ENCODE measurements at places on chromosomes 7 and 10.

DNA sequence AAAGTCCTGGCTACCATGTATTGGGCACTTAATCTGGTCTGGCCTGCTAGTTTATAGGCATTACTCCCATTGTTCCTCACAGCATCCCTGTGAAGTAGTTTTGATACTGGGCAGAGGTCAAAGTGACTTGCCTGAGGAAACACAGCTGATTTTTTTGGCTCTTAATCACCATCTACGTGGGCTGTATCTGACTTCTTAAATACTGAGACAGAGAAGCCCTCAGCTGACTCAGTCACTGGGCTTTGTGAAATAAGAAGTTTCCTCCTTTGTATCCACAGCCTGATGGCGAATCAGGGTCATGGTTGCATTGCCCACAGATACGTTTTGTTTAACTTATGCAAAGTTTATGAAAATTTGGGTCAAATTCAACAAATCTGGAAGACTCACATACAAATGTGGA is 13.2 kb downstream of the TACR2 start:
- peaks cover 12% of the 10 kb centered on the region for H3K4me1 ChIP-seq
- DNase-seq: no peak
- peaks cover 46% of the 10 kb centered on the region for H3K36me3 ChIP-seq
- H3K4me3 ChIP-seq: no peak overlapping the region

- H3K4me3 ChIP-seq: no peak overlapping the region
- no peaks in the 10 kb centered on the region for H3K27me3 ChIP-seq
- H3K4me1 ChIP-seq: no peaks in the 10 kb centered on the region
- DNase-seq: no peak
- H3K27ac ChIP-seq: no peak overlapping the region
- no peaks in the 10 kb centered on the region for H3K36me3 ChIP-seq
Measured at GRCh38 chr7:11006291-11006690, 32.6 kb downstream of the PHF14 start.

DNA sequence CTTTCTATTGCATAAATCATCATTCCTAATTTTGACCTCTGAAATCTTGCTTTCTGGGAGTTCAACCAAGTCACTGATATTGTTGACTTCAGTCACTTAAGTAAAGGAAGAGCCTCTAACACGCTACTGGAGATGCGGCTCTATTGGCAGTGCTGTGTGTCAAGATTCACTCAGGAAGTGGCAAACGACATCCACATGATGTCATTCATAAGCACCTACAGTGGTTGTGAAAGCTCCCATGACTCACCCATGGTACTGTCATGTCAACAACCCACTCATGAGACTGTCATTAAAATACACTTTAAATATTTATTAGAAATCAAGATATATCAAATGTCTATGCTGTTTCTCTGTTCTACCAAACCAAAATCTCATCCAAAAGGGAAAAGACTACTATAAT is 52.5 kb upstream of the LHFPL3 start:
- DNase-seq: no peak
- H3K27ac ChIP-seq: no peak overlapping the region
- no peaks in the 10 kb centered on the region for H3K36me3 ChIP-seq
- no peaks in the 10 kb centered on the region for H3K27me3 ChIP-seq
- no peaks in the 10 kb centered on the region for H3K4me1 ChIP-seq
- H3K4me3 ChIP-seq: no peak overlapping the region

DNA sequence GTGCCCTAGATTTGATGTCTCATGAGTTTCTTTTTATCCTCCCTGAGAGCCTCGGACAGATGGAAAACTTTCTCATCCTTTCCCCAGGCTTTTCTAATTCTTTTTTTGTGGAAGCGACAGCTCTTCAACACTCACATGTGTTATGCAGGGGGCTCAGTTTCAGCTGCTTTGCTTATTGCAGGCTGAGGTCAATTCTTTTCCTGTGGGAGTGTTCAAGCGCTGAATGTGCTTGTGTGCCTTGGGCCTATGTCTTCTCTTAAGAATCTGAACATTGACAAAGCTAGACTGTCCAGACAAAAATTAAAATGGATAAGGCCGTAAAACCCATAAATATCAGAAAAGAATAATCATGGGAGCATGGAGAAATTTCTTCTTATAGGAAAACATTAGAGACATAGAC is 125.2 kb upstream of the STEAP4 start:
- no peak overlapping the region for H3K4me3 ChIP-seq
- H3K27me3 ChIP-seq: no peaks in the 10 kb centered on the region
- no peak overlapping the region for H3K27ac ChIP-seq

- no peak overlapping the region for H3K4me3 ChIP-seq
- no peak for DNase-seq
- peaks cover 12% of the 10 kb centered on the region for H3K36me3 ChIP-seq
- H3K27me3 ChIP-seq: no peaks in the 10 kb centered on the region
Measured at GRCh38 chr7:152137476-152138025, 112.1 kb downstream of the GALNT11 start.

DNA sequence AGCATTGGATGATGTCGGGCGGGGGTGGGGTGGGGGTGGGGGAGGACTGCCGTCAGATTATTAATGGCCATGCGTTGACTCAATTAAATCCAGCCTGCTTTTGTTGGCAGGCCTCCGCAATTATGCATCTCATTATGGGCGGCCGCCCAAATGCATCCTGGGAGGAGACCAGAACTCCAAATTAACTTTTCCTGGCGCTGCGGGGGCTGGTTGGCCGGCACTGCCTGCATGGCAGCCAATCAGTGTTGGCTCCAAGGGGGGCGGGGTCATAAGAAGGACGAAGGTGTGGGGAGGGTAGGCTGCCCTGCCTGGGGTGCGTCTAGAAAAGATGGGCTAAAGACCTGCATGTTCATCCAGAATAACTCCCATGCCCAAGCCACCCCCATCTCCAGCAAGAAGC is 83.9 kb upstream of the PAX2 start:
- H3K27ac ChIP-seq: no peak overlapping the region
- no peak overlapping the region for H3K4me3 ChIP-seq
- H3K4me1 ChIP-seq: no peaks in the 10 kb centered on the region
- DNase-seq: no peak

DNA sequence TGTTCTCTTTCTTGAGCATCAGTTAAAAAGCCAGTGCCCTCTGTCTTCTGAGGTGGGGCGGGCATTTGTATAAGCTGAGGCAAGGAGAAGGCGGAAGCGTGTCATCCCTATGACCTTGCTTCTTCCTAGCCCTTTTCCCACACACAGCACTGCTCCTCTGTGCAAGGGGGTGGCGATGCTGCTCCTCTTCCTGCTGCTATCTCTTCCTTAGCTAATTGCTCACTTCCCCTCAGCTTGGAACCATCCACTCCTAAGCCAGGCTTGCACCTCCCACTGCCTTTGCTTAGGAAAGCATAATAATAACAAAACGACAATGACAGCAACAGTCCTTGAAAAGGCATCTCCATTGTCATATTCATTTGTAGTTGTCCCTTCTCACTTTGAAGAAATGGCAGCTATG is 366.9 kb downstream of the PHTF2 start:
- no peaks in the 10 kb centered on the region for H3K4me1 ChIP-seq
- H3K36me3 ChIP-seq: no peaks in the 10 kb centered on the region
- DNase-seq: no peak
- H3K4me3 ChIP-seq: no peak overlapping the region
- H3K27me3 ChIP-seq: peaks cover 2% of the 10 kb centered on the region
- H3K27ac ChIP-seq: no peak overlapping the region

DNA sequence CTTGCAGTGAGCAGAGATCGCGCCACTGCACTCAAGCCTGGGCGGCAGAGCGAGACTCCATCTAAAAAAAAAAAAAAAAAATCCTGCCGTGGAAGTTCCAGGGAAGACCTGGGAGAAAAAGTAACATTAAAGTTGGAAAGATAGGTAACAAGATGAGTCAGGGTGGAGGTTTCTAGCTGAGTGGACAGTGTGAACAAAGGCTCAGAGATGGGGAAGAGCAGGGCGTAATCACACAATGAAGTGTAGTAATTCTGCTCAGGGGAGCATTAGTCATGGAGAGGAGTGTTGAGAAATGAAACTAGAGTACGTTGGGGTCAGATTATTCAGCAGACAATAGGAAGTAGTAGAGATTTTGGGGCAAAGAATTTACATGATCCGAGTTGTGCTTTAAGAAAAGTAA is 21.6 kb upstream of the WASL start:
- no peaks in the 10 kb centered on the region for H3K36me3 ChIP-seq
- DNase-seq: no peak
- no peak overlapping the region for H3K4me3 ChIP-seq
- no peaks in the 10 kb centered on the region for H3K27me3 ChIP-seq
- H3K27ac ChIP-seq: no peak overlapping the region
- no peaks in the 10 kb centered on the region for H3K4me1 ChIP-seq

GRCh38 chr10:63267414-63268148 is 134.5 kb downstream of the NRBF2 start:
- peak overlapping the region; percentile 95 for H3K27ac ChIP-seq
- DNase-seq: no peak
- no peaks in the 10 kb centered on the region for H3K27me3 ChIP-seq
- peaks cover 21% of the 10 kb centered on the region for H3K4me1 ChIP-seq
- H3K4me3 ChIP-seq: peak overlapping the region; percentile 79
- H3K36me3 ChIP-seq: no peaks in the 10 kb centered on the region

- H3K36me3 ChIP-seq: no peaks in the 10 kb centered on the region
- DNase-seq: no peak
- no peaks in the 10 kb centered on the region for H3K27me3 ChIP-seq
- no peak overlapping the region for H3K27ac ChIP-seq
Measured at GRCh38 chr7:31027161-31027965, 24.7 kb upstream of the ADCYAP1R1 start.

DNA sequence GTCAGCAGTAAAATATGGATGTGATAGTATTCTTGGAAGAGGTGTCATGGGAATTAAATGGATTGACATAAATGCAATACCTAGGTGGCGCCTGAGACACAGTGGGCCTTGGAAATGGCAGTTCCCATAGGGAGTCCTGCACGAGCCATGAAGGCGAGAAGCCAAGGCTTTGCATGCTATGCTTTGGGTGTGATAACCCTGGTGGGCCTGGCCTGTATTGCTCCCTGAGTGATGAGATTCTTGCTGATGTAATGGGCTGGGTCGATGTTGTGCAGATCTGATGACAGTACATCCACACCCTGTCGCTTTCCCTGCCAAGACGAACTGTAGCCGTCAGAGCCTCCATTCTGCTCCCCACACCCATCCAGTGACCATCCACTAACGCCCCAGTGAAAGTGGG is 46.4 kb downstream of the CREB5 start:
- no peaks in the 10 kb centered on the region for H3K4me1 ChIP-seq
- no peak overlapping the region for H3K4me3 ChIP-seq
- no peaks in the 10 kb centered on the region for H3K27me3 ChIP-seq
- no peak for DNase-seq

- H3K4me3 ChIP-seq: peak overlapping the region; percentile 9
- no peaks in the 10 kb centered on the region for H3K36me3 ChIP-seq
- peak; percentile 77 for DNase-seq
- H3K4me1 ChIP-seq: peaks cover 35% of the 10 kb centered on the region
- no peaks in the 10 kb centered on the region for H3K27me3 ChIP-seq
Measured at GRCh38 chr7:150755473-150756099, 18.4 kb downstream of the GIMAP5 start.

DNA sequence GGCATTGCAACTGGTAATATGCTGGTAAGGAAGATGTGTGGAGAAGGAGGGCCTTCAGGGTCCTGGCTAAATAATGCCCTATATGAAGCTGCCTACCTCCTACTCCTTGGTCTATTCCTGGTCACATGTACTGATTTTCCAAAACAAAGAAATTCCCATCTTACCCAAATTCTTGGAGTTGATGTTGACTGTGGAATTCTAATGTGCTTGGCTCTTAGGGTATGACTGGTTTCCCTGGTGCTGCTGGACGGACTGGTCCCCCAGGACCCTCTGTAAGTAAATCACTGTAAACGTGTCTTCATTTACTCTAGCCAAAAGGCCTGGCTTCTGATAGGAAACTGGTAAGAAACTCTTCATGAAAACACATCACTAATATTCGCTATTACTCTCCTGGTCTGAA is 27.0 kb downstream of the COL1A2 start:
- no peaks in the 10 kb centered on the region for H3K36me3 ChIP-seq
- H3K27ac ChIP-seq: no peak overlapping the region
- no peaks in the 10 kb centered on the region for H3K4me1 ChIP-seq
- no peak for DNase-seq

DNA sequence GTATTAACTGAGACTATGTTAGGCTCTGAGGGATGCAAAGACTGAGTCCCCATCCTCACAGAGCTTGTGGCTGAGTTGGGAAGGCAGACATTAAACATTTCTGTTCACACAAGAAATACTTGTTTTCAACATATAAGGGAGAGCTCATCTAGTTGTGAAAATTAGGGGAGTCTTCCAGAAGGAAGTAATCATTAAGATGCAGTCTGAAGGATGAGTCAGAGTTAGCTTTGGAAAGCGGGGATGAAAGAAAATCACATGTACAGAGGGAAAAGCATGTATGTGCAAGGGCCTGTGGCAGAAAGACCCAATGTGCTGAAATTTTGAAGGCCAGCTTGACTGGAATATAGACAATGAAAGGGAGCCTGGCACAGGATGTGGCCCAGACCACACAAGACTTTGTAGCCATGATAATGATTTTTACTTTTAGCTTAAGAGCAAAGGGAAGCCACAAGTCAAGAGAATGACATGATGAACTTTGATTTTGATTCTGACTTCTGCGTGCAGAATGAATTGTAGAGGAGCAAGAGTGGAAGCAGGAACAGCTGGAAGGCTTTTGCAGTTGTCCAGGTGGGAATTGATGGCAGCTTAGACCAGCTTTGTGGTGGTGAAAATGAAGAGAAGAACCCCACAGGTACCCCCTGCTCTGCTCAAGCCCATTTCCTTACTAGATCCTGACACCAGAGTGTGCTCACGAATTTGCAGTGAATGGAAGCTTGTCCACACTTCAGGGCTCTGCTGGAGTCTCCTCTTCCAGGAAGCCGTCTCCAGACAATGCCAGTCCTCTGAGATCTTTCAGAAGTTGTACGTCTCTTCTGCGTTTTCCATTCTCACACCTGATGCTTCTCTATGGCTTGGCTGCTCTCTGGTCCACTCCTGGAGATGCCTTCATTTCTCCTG is 115.6 kb downstream of the ATXN7L1 start:
- H3K36me3 ChIP-seq: no peaks in the 10 kb centered on the region
- H3K4me3 ChIP-seq: peak overlapping the region; percentile 17

DNA sequence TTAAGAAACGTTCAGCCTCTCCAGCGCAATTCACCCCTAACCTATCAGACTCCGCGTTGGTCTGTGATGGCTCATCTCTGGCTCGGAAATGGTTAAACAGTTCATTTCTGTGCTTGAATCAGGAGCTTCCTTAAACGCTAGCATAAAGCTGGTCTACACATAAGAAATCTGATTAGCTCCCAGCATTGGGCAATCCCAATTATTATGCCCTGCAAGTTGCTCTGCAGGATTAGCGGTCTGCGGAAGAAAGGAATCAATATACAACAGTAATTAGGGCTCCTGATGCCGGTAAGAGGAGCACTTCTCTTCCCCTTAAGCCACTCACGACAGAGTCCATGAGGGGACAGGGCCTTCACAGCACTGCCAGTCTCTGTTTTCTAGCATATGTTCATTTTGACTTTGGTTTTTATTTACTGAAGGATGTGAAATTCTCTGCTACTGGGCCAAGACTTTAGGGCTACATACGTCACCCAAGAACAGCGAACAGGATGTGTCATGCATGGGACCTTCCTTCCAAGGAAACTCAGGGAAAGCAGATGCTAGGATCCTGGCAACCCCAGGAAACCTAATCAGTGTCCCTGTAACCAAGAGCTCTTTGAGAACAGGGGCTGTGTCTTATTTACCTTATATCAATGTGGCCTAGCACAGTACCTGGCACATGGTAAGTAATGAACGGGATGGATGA is 324.4 kb downstream of the KCNMA1 start:
- H3K27ac ChIP-seq: no peak overlapping the region
- DNase-seq: no peak
- H3K4me1 ChIP-seq: no peaks in the 10 kb centered on the region
- no peaks in the 10 kb centered on the region for H3K27me3 ChIP-seq

All from T-cell (primary cell).